ENCODE measurements at places on chromosomes 2 and 18.

DNA sequence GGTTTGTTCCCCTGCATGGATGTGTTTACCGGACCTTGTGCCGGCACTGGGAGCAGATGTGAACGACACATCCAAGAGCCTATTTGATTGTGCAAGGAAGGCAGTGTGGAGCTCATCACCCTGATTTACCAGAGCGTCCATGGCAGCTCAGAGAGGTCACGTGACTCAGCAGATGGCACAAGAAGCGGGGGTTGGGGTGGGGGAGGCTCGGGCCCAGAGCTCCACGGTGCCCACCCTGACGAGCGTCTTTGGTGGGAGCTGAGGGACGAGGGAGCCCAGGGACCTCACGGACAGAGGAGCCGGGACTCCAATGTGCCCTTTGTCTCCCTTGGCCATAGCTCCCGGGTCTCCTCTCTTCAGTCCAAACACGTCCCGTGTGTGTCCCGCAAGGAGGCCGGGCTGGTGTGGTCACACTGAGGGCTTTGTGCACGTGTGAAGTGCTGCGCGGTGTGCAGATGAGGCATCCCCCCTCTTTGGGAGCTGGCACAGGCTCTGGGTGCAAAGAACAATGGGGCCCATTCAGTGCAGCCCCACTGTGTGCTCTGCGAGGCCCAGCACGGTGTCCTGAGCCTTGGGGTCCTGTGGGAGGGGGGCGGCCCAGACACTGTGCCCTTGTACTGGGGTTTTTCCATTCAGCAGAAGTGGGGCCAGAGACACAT lies 15.5 kb downstream of the KCNIP3 start:
- no peak for DNase-seq

DNA sequence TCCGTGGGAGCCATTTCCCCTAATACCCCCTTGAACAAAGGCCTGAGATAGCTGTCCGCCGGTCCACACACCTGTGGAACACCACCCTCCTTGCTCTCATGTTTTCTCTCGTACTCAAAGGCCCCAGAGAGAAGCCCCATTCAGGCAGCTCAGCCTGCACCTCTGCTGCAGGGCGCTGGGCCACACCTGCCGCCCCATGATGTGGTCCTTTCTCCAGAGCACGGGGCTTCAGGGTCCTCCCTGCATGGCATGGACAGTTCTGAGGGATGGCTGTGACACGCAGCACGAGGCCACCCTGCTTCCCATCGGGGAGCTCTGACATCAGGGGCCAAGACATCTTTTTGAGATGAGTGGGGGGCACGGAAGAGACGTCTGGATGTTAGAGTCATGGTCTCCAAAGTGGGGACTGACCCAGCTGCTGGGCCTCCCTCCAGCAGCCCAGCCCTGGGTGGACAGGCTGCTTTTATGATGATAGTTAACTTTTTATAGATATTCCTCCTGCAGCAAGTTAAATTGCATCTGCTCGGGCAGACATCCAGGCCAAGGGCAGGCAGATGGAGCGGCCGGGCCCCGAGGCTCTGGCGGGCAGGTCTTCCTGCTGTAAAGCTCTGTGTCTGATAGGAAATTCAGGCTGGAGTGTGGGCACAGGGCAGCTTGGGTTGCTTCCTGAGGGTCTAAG lies 56.7 kb downstream of the SDC1 start:
- no peak for DNase-seq

DNA sequence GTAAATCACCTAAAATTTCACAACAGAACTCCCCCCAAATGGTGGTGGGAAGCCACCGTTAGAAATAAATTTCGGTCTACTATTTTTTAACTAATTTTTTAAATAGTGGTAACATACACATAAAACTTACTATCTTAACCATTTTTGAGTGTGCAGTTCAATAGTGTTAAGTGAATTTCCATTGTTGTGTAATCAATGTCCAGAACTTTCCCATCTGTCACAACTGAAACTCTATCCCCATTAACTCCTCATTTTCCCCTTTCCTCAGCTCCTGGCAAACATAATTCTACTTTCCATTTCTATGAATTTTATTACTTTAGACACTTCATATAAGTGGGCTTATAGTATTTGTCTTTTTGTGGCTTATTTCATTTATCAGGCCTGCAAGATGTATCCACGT lies 34.1 kb upstream of the HNMT start:
- DNase-seq, result no peak

GRCh38 chr18:10015288-10015701 lies 101.5 kb downstream of the VAPA start:
- DNase-seq, result no peak

DNA sequence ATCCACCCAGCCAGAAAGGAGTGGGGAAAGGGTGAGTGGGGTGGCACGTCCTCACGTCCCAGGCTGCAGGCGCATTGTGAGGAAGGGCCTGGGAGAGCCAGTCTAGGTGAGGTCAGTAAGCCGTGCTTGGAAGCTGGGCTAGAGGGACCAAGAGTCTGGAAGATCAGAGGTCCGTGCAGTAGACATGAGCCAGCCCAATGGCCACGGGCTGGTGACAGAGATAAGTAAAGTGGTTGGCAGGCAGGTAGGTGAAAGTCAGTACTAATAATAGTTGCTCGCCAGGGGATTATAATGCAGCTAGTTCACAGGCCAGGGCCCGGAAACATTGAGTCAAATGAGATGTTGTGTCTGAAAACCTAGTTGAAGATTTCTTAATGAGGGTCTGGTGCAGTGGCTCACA lies 133.2 kb downstream of the GBX2 start:
- DNase-seq, result no peak

DNA sequence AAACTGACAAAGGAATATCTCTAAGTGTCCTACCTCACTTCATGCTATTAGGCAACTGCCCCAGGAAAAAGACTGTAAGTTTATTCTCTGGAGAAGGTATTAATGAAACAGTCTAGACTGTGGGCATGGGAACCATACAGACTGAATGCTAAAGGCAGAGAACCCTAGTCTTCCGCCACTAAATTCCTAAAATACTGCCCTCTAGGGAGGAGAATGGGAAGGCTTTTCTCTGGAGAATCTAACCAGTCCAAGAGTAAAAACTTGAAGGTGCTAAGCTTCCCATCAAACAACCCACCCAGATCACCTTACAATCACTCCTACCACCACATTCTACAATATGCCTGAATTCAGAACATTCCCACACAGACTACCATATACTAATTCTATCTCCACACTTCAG lies 3.4 kb downstream of the SRBD1 start:
- DNase-seq, result no peak

GRCh38 chr2:121710470-121711170 lies 26.1 kb downstream of the NIFK start:
- no peak for DNase-seq

DNA sequence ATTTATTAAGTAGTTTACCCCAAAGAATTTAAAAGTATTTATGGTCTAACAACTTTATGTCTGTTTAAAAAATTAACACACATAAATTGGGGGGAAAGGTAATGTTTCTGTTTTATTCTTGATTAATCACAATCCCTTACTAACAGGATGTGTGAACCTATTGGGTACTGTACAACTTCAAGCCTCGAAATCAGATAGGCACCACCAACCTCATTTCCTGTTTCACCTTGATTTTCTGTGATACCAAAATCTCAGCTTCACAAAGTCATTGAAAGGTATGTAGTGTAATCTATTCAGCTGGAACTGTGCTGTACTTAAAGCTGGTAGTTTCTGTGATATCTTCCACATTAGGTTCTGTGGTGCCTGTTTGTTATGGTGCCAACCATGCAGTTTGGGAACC lies 4.0 kb downstream of the RNMT start:
- no peak for DNase-seq

GRCh38 chr18:51053814-51054213 lies 23.8 kb downstream of the SMAD4 start:
- no peak for DNase-seq

- no peak for DNase-seq
Measured at GRCh38 chr18:26662996-26663395, 114.6 kb upstream of the KCTD1 start.

GRCh38 chr2:25030702-25031101 lies 11.2 kb upstream of the EFR3B start:
- DNase-seq, result no peak

GRCh38 chr2:159160954-159161353 lies 125.5 kb downstream of the WDSUB1 start:
- DNase-seq, result no peak

DNA sequence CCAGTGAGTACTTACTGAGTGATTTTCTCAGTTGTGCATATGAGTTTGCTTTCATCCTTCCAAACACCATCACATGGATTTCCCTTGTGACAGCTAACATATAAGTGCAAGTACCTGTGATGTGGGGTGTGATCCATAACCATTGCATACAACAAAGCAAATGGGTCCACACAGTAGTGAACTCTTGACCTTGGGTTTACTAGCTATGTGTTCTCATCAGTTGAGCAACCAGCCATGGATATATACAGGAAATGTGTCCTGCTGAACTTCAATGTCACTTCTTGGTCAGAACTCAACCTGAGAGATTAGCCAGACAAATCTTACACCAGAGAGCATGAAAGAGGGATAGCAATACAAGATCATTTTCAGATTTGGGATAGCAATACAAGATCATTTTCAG lies 420.9 kb upstream of the KCNH7 start:
- no peak for DNase-seq

Measured in left hindlimb (tissue), 1 donor.